ENCODE measurements at places on chromosomes 16 and 17.

- peaks cover 95% of the 10 kb centered on the region for H3K27me3 ChIP-seq
- H3K4me3 ChIP-seq = peak overlapping the region; percentile 47
- DNase-seq = no peak
- H3K36me3 ChIP-seq = no peaks in the 10 kb centered on the region
- H3K4me1 ChIP-seq = peaks cover 29% of the 10 kb centered on the region
Measured at GRCh38 chr17:79777120-79777893, 641 bp upstream of the CBX2 start.

GRCh38 chr16:73125850-73126524 lies 78.1 kb upstream of the ZFHX3 start:
- no peak overlapping the region for H3K4me3 ChIP-seq
- H3K36me3 ChIP-seq = no peaks in the 10 kb centered on the region
- H3K4me1 ChIP-seq = peaks cover 33% of the 10 kb centered on the region
- DNase-seq = no peak

DNA sequence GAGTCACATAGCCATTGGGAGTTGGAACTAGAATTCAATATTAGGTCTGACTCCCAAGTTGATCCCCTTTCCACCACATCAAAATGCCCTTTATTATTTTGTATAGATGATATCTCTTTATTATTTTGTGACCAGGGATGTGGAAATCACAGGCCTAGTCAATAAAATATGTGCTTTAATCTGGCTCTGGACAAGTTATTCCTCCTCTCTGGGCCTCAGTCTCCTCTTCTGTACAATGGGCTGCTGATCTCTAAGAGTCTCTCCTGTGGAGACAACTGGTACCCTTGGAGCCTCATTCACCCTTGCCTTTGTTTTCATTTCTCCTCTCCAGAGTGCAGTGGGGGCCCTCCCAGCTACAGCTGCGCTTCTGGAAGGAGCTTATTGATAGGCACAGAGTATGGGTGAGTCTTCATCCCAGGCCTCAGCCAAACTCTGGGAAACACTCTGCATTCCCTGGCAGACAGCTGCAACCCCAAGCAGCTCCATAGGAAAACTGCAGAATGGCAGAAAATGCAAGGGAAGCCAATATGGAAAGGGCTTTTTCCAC lies 4.3 kb upstream of the ABAT start:
- H3K4me1 ChIP-seq = peaks cover 11% of the 10 kb centered on the region
- H3K36me3 ChIP-seq = no peaks in the 10 kb centered on the region
- DNase-seq = no peak
- H3K27me3 ChIP-seq = no peaks in the 10 kb centered on the region

DNA sequence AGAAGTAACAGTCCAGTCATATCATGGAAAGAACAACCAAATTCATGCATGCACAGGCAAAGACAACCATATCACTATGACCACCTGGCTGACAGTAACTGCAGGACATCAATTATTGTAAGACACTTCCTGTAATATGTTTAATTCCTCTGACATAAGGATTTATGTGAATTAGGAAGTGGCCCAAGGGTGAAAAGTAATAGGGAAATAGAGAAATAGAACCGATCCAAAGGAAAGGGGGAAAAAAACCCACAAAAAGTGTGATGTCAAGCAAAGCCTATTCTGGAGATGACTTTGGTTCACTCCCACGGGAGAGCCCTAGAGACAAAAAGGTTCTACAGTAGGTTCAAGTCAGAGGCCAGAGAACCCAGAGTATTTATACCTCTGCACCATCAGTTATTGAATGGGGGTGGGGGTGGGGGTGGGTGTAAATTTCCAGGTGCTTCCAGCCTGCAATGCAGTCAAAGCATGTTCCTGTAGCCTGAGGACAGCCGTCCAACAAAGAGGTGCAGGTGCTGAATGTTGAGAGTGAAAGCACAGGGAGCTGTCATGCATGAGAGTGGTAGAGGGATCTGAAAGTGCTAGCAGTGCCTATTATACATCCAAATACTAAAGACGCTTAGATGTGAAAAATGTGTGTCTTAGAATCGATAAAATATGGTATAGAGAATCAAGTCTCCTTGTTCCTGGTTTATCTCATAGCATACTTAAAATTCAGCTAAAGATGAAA lies 95.6 kb upstream of the HLF start:
- no peaks in the 10 kb centered on the region for H3K27me3 ChIP-seq
- DNase-seq = no peak
- no peak overlapping the region for H3K27ac ChIP-seq
- no peak overlapping the region for H3K4me3 ChIP-seq

- no peaks in the 10 kb centered on the region for H3K4me1 ChIP-seq
- H3K36me3 ChIP-seq = no peaks in the 10 kb centered on the region
- no peak overlapping the region for H3K4me3 ChIP-seq
- no peak for DNase-seq
Measured at GRCh38 chr17:74491626-74492025, 25.2 kb downstream of the CD300A start.

GRCh38 chr16:88534638-88535190 lies 35.5 kb upstream of the ZC3H18 start:
- peaks cover 7% of the 10 kb centered on the region for H3K27me3 ChIP-seq
- no peak overlapping the region for H3K27ac ChIP-seq
- peak overlapping the region; percentile 56 for H3K4me3 ChIP-seq

DNA sequence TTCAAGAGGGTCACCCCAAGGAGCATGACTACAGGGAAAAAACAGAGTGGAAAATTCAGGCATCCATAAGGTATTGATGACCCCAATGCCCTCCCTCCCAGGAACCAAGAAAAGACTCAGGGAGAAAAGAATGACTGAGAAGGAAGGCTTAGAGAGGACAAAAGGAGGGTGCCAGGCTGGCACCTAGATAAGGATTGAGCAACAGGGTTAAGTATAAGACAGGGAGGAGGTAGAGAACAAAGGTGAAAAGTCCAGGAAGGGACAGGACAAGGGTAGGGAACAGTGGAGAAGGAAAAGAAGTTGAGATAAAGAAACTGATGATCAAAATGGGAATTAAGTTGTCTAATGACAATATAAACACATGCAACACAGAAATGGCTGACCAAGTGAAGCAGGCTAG lies 2.5 kb downstream of the SLC35B1 start:
- no peak for DNase-seq
- H3K36me3 ChIP-seq = no peaks in the 10 kb centered on the region
- H3K4me3 ChIP-seq = no peak overlapping the region
- H3K27me3 ChIP-seq = no peaks in the 10 kb centered on the region
- H3K4me1 ChIP-seq = peaks cover 9% of the 10 kb centered on the region

DNA sequence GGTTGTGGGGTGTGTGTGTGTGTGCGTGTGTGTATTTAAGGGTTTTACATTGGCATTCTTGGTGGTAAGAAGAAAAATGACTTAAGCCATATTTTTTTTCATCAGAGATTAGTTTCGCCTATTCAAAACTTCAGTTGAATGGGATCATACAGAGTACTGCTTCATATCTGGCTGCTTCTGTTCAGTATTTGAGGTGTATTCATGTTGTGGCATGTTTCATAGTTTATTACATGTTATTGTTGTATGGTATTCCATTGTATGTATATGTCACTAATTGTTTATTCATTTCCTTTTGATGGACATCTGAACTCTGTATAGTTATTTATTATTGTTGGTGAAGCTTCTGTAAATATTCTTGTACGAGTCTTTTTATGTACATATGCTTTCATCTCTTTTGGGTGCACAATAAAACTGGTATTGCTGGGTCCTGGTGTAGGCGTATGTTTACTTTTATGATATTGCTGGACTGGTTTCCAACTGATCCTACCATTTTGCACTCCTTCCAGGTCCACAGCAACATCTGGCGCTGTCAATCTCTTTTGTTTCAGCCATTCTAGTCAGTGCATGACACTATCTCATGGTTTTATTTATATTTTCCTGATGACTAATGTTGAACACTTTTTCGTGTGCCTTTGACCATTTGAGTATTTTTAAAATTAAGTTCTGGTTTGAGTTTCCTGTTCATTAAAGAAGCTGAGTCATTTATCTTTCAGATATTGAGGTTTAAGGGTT lies 77.4 kb upstream of the MAF start:
- H3K36me3 ChIP-seq = no peaks in the 10 kb centered on the region
- H3K4me3 ChIP-seq = no peak overlapping the region

GRCh38 chr17:72922219-72922618 lies 170.3 kb downstream of the SLC39A11 start:
- no peaks in the 10 kb centered on the region for H3K4me1 ChIP-seq
- no peak overlapping the region for H3K4me3 ChIP-seq
- H3K27ac ChIP-seq = no peak overlapping the region
- no peak for DNase-seq
- peaks cover 9% of the 10 kb centered on the region for H3K36me3 ChIP-seq

DNA sequence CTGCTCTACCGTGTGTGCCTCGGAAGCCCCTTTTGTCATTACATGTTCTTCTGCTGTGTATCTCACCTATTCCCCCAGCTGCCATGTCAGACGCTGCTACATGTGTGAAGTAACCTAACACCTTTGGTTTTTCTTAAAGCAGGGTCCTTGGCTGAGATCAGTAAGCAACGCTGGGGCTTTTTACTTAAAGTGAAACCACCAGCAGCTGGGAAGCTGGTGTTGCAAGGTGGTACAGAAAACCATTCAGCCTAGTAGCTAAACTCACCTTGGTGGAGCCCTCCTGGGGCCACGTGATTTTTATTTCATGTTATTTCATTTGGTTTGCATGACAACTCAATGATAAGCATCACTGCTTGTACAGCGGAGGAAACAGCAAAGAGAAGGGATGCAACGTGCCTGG lies 62.6 kb downstream of the PLCG2 start:
- no peaks in the 10 kb centered on the region for H3K36me3 ChIP-seq
- no peaks in the 10 kb centered on the region for H3K4me1 ChIP-seq
- H3K27me3 ChIP-seq = no peaks in the 10 kb centered on the region
- no peak overlapping the region for H3K4me3 ChIP-seq

DNA sequence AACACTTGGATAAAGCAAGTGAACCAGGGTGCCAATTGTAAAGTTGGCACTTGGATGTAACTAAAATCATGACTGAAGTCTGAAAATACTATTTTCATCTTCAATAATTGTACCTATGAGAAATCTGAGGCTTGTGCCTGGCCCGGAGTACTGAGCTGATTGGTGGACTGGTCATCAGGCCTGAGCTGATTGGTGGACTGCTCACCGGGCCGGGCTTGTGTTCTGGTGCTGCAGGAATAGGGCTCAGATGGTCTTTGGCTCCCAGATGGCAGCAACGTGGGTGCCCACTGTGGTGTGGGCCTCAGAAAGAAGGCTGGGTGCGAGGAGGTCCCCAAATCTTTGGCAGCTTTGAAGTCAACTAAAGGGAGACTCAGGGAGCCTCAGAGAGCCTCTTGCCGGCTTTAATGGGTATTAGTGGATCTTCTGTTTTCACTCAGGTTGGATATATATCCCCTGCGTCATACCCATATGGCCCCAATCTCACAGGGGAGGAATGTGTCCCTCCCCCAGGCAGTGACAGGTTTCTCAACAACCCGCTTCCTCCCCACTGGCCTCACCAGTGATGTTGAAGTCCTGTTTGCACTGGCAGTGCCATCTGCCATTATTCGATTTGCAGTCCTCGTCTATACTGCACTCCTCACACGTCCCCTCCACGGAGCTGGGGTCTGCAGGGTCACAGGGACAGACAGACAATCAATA lies 4.7 kb downstream of the UMOD start:
- H3K36me3 ChIP-seq = no peaks in the 10 kb centered on the region
- no peaks in the 10 kb centered on the region for H3K4me1 ChIP-seq
- peaks cover 36% of the 10 kb centered on the region for H3K27me3 ChIP-seq
- H3K4me3 ChIP-seq = no peak overlapping the region
- no peak for DNase-seq
- no peak overlapping the region for H3K27ac ChIP-seq

DNA sequence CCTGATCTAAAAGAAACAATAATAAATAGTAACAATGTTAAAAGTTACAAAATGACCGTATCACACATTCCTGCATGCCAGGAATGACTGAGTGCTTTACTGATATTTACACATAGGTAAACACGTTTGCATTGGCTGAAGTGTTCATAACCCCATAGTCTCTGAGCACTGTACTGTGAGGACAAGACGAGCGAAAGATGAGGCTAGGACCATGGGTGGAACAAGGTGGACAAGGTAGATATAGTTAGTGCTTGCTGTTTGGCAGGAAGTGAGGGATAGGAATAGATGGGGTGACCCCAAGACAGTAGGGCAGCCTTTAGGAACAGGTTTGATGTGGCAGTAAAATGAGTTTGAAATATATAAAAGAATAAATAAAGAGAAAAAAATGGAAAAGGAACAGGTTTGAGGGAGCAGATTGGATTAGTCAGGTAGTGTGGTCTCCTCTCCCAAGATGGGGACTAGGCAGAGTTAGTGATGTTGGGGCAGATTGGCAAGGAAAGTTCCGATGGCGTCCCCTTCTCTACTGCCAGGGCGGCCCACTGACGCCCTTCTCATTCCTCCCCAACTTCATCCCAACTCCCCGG lies 452 bp upstream of the E2F4 start:
- H3K36me3 ChIP-seq = no peaks in the 10 kb centered on the region
- DNase-seq = no peak
- H3K4me1 ChIP-seq = peaks cover 15% of the 10 kb centered on the region
- H3K27ac ChIP-seq = peak overlapping the region; percentile 82
- H3K27me3 ChIP-seq = no peaks in the 10 kb centered on the region

GRCh38 chr16:85264752-85265151 lies 152.5 kb upstream of the CIBAR2 start:
- no peak overlapping the region for H3K27ac ChIP-seq
- no peaks in the 10 kb centered on the region for H3K4me1 ChIP-seq
- no peak overlapping the region for H3K4me3 ChIP-seq
- DNase-seq = no peak
- no peaks in the 10 kb centered on the region for H3K36me3 ChIP-seq

GRCh38 chr16:64858076-64858475 lies 263.8 kb downstream of the CDH11 start:
- no peaks in the 10 kb centered on the region for H3K27me3 ChIP-seq
- no peak overlapping the region for H3K27ac ChIP-seq
- DNase-seq = no peak
- no peak overlapping the region for H3K4me3 ChIP-seq
- H3K36me3 ChIP-seq = no peaks in the 10 kb centered on the region
- no peaks in the 10 kb centered on the region for H3K4me1 ChIP-seq

DNA sequence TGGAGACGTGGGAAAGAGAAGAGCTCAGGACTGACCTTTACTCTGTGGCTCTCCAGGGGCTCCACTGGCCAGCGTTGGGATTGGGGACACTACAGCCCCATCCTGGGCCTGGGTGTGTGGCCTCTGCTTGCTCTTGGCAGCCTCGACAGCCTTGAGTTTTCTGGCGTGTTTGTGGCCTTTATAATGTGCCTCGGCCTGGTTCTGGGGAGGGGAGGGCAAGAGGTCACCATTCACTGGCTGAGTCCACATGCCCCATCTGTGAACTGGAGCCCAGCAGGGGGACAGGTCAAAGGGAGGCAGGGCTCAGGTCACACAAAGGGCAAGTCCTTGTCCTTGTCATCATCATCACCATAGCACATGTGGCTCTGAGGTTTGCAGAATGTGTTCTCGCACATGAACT lies 11.7 kb downstream of the NKIRAS2 start:
- no peak overlapping the region for H3K4me3 ChIP-seq
- no peak for DNase-seq
- H3K4me1 ChIP-seq = no peaks in the 10 kb centered on the region
- no peaks in the 10 kb centered on the region for H3K27me3 ChIP-seq
- no peak overlapping the region for H3K27ac ChIP-seq

GRCh38 chr16:47967374-47967773 lies 188.4 kb downstream of the ABCC12 start:
- H3K4me1 ChIP-seq = no peaks in the 10 kb centered on the region
- no peak for DNase-seq
- H3K36me3 ChIP-seq = no peaks in the 10 kb centered on the region

Data from left lung (tissue), 14 donors.